Left lobe of liver (tissue), 2 donors: ENCODE measurements at places on chromosomes 11 and 22.

- no peak for DNase-seq
Measured at GRCh38 chr22:28180804-28181731, 262.0 kb upstream of the PITPNB start.

- DNase-seq: no peak
Measured at GRCh38 chr22:27173530-27173929, 516.1 kb downstream of the MIAT start.

GRCh38 chr22:19645391-19645790, 68.9 kb upstream of the SEPTIN5 start:
- DNase-seq: no peak

GRCh38 chr11:85810521-85810870, 445 bp downstream of the SYTL2 start:
- DNase-seq: no peak

DNA sequence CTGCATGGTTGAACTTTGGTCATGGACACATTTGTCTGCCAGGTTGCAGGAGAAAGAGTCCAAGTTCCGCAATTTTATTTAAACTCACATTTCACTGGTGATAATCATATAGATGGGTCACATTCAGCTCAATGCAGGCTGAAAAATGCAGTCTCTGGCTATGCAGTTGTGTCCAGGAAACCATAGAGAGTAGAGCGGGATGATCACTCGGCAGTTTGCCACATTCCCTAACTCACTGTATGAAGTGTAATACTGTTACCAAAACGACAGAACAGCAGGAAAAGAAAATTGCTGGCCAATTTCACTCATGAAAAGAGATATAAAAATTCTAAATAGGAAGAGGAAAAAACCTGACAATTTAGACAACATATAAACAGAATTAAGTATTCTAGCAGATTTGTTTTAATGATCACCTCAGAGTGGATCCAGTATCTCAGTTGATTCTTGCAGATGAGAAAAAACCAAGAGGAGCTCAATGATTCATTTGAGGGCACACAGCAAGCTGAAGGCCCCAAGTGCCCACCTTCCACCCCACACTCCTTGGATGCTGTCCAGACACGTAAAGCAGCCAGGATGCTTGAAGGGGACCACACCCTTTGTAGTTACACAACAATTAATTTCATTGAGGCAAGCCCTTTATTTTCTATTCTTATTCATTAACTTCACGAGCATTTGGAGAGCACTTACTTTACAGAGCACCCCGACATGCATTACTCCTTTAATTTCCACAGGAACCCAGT, 422.3 kb downstream of the SOX6 start:
- no peak for DNase-seq

GRCh38 chr11:61345170-61345610, 12.2 kb downstream of the TKFC start:
- no peak for DNase-seq

DNA sequence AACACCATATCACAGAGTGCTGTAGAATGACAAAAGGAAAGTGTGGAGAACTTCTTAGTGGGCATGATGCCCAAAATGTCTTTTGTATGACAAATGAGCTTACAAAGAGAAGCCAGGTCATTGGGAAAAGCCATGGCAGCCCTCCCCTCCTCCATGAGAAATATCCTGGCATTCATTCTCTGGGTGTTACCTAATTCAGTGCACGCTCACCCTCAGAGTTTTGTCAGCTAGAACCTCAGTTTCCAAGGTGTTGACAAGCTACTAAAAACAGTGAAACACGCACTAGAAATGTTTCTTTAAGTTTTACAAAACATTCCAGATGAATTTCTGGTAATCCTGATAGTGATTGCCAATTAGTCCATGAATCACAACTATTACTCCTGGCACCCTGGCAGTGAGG, 105.4 kb upstream of the FSHB start:
- no peak for DNase-seq

- peak; percentile 89 for DNase-seq
Measured at GRCh38 chr22:36166518-36167220, 6.1 kb upstream of the APOL3 start.

- no peak for DNase-seq
Measured at GRCh38 chr22:41762980-41763779, 37.3 kb upstream of the CCDC134 start.

DNA sequence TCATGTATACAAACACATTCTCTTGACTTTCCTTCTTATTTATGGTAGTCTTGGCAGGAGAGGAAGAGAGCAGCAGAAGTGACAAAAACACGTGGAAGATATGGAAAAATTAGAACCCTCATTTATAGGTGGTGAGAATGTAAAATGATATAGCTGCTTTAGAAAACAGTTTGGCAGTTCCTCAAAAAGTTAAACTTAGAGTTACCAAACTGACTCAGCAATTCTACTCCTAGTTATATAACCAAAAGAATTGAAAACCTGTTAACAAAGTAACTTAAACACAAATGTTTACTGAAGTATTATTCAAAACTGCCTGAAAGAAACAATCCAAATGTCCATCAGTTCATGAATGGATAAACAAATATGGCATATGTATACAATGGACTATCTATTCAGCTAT, 16.8 kb downstream of the NUCB2 start:
- no peak for DNase-seq

GRCh38 chr11:44493383-44493782, 72.1 kb upstream of the CD82 start:
- DNase-seq: no peak

DNA sequence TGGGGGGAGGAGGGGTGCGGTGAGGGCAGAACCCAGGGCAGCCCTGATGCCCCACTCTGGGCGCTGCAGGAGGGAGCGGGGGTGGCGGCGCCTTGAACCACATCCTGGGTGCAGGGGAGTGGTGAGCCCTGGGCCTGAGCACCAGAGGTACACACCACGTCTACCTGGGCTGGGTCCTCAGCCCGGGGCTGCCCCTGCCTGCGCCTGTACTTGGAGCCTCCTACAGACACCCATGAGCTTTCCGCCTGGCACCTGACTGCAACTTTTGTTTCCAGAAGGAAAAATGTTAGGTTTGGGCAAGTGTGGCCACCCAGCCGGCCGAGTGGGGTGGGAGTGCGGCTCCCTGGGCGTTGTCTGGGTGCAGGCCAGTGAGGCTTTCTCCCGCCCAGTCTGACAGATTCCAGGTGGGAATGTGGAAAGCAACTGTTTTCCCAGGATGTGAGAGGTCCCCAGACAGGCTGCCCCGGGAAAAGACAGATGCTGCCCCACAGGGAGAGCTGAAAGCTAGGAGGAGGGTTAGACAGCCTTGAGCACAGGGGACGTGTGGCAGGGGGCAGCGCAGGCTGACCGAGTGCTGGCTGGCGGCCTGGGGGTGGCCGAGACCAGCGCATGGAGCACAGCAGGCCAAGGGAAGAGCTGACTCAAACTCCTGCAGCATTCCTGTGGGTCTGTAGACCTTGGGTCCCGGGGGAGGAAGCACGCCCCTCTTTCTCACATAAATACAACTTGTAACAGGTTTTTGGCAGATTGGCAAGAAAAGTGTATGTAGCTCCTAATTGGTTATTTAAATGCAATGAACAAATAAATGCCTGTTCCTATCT, 44.1 kb downstream of the GNB1L start:
- DNase-seq: peak; percentile 38

DNA sequence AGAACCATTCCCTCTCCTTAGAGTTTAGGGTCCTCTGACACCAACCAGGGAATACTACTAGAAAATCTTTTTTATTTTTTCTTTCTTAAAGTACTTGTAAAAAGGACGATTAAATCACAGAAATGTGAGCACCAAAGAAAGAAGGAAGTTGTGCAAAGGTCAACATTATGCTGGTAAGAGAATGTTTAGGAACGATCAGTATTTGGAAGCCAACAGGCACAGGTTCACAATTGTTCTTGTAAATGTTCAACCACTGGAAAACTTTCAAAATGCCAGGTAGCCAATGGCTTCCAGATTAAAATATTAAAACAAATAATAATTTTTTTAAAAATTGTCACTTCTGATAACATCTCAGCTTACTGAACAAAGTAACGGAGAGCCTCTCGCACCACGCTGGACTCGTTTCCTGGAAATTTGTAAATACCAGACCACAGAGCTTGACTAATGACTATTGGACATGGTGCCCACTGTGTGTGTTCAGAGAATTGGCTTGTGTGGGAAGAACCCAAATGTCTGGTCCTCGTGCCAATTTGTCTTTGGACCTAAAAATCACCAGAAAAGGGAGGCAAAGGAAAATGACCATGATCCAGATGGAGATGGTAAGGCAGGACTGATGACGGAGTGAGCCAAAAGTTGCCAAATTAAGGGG, 20.8 kb downstream of the COMMD9 start:
- no peak for DNase-seq

- DNase-seq: no peak
Measured at GRCh38 chr11:133965031-133965601, 8.3 kb upstream of the IGSF9B start.

GRCh38 chr11:69014084-69014851, 1.2 kb upstream of the MRGPRF start:
- no peak for DNase-seq

DNA sequence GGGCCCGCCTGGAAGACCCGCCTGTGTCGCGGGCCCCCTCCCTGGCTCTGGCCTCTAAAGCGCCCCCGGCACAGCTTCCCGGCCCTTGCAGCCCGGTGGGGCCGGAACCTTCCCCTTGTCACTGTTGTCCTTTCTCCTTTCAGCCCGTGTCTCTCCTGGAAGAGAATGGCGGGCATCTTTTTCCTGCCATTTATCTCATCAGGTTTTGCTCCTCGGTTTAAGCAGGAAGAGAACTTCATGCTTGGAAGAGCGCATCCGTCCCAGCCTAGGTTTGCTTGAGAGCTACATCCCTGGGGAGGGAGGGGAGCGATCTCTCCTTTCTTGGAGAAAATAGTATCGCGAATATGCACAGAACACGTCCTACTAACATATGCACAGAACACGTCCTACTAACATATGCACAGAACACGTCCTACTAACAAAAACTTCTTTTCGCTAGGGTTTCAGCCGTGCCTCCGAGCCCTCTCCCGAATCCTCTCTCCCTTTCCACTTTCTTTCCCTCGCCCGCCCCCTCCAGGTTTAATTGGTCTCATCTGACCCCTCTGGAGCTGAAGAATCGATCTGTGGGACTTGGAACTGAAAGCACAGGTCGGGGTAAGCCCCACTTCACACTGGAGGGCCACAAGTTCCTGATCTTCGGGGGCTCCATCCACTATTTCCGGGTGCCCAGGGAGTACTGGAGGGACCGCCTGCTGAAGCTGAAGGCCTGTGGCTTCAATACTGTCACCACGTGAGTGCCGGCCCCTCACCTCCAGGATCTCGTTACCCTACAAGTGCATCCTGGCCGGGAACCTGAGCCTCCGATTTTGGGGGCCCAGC, 1.2 kb downstream of the GLB1L3 start:
- peak; percentile 34 for DNase-seq

GRCh38 chr11:72250661-72251464, 6.9 kb upstream of the PHOX2A start:
- no peak for DNase-seq

GRCh38 chr11:102115557-102115956, 5.3 kb downstream of the YAP1 start:
- DNase-seq: no peak

DNA sequence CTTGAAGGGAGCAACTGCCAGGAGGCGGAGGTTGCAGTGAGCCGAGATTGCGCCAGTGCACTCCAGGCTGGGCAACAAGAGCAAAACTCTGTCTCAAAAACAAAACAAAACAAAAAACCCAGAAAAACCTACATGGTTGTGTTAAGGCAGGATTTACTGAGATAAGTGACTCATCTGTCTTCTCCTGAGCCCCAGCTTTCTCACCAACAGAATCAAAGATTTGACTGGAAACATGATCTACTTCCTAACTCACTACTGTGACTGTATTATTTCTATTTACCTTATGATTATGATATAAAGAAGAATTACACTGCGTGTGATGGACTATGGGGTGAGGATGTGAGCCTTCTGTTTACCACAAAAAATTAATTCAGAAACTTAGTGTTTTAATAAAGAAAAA, 21.8 kb downstream of the FAM118B start:
- no peak for DNase-seq

DNA sequence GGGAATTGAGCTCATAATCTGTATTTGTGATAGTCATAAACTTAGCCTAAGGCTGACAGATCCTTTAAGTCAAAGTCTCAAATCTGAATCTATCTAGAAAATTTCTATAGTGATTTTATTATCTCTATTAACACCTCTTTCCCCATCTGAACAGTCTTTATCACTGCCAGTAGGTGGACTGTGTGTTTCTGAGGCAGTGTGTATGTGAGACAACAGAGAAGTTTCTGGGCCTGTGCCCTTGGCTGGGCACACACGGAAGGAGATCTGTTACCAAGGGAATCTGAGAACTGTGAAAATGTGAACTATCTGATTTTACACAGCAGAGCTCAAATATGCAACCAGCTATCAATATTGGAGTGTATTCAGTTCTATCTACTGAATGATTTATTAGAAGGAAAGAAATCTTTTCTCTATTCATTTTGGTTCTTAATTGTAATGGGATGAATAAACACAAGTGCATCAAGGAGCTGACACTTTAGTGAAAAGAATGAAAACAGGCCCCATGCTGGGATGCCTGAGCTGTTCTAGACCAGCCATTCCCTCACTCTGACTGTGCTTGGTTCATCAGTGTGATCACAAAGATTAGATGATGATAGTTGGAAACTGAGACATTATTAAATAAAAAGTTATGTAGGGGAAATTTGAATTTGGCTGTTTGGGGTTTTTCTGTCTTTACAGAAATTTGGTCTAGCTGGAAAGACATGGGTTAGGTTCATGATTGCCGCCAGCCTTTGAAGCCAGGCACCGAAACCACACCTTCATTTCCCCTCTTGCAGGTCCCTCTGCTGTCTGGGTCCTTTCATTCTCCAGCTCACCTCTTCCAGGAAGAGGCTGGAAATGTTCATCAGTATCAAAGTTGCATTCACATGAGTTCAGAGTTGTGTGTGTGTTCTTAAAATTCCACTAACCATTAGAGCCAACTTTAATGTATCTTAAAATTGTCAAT, 68.1 kb downstream of the LIF start:
- DNase-seq: no peak

GRCh38 chr22:43101306-43101705, 9.2 kb upstream of the BIK start:
- no peak for DNase-seq

GRCh38 chr11:130094614-130095013, 24.9 kb downstream of the APLP2 start:
- no peak for DNase-seq

GRCh38 chr11:66728693-66729385, at the start of gene SPTBN2:
Gene SPTBN2 (minus strand): TSS chr11:66729216. CDS start chr11:66721240, 7,976 bp downstream.
- no peak for DNase-seq

DNA sequence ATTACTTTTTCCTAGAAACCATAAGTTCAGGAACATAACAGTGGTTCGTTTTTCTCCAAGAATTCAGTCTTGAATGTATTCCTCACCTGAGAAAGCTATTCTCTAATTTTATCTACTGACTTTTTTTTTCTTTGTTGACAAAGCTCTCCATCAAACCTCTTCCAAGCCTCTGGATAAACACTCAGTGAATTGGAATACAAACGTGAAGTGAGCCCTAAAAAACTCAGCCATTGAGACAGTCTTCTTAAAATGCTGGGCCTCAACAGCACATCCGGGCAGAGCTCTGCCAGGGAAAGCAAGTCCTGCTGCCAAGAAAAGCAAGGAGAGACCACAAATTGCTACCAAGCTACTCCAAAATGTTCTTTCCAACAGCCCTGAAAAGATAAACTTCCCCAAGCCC, 7.7 kb upstream of the SLC1A2 start:
- DNase-seq: no peak

- DNase-seq: no peak
Measured at GRCh38 chr11:102268985-102269470, 48.3 kb upstream of the BIRC3 start.

GRCh38 chr22:38204784-38205183, 3.0 kb downstream of the MAFF start:
- no peak for DNase-seq
